ENCODE measurements at places on chromosomes 1 and 21.
A peak's percentile ranks its signal among the peaks of the same experiment; 100 is the strongest.

DNA sequence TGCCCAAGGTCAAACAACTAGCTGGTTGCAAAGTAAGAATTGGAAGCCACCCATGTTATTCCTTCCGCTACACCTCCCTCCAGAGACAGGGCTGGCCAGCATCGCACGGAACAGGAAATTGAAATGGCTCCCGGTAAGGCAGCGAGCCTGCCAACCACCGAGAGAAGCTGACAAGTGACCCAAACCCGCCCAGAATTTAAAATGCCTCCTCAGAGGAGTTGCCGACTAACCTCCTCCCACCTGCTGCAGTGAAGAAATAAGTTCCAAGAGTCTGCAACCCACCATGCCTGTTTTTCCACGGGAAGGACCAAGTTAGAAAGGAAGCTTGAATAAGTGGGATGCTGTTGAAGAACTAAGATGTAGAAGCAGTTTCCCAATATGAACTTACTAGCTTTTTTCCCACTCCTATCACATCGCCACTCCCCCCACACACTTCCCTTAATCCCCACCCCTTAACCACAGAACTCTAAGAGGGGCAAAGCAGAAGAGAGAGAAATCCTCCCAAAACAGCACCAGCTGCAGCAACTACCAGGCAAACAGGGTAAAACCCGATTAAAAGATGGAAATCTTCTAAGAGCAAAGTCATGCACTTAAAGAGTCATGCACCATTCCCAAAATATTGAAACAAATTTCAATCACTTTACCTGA is 78.6 kb downstream of the TIAM1 start:
- DNase-seq, result no peak

- no peak for DNase-seq
Measured at GRCh38 chr21:41733951-41734689, 32.7 kb downstream of the RIPK4 start.

GRCh38 chr1:62625415-62625814 is 28.1 kb downstream of the ANGPTL3 start:
- DNase-seq, result no peak

- DNase-seq, result no peak
Measured at GRCh38 chr1:169129109-169129784, 22.8 kb downstream of the ATP1B1 start.

- DNase-seq, result no peak
Measured at GRCh38 chr21:43667191-43667904, 8.0 kb downstream of the RRP1B start.

GRCh38 chr21:32916522-32917099 is 109.1 kb upstream of the OLIG2 start:
- DNase-seq, result no peak

DNA sequence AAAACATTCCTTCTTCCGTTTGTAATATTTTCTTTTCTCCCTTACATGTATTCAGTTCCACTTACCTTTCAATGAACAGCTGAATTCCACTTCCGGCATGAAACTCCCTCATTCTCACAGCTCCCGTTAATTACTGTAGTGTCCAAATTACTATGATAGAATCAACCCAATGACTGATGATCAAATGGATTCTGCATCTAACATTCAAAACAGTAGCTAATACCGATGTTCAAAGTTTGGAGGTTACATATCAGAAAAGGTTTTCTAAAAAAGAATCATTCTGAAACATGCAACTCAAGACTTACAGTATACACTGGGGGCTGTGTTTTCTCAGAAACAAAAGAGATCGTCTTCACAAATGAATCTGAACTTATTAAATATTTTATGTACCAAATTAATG is 77.2 kb downstream of the PTPRC start:
- no peak for DNase-seq

GRCh38 chr1:220789532-220790147 is 2.9 kb downstream of the MTARC1 start:
- no peak for DNase-seq

DNA sequence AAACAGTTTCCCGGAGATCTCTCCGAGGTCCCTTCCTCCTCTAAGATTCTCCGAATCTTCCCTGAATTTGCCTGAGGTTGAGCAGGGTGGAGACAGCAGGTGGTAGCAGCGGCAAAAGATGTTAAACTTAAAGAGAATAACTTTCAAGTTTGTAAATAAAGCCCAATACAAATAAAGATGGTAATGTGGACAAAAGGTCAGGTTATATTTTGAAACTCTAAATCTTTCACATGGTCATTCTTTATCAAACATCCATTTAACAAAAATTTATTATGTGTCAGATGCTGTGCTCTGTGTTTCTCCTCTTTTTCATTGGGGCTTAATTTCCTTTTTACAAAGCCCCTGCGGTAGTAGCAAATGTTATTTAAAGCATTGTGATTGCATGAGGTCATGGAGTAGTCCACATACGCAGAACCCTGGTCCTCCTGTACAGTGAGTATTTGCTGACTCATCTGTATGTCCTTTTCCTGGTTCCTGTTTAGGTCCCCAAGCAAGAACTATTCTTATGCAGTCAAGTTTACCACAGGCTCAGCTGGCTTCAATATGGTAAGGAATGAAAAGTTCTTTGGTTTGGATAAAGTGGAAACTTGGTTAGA is 119.2 kb downstream of the ITSN1 start:
- DNase-seq, result no peak

DNA sequence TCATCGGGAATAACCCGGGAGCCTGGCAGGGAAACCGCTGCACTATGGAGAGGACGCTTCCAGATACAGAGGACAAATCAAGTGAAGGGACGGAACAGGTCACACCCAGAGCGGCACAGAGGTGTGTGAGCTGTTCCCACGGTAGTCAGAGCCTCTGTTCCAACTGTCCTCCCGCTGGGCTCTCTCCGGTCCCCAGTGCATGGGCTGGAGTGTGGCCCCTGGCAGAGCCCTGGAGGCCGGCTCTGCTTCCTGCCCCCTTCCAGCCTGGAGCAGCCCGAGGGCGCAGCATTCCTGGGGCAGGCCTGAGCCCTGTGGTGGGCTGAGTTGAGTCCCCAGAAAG is 11.9 kb upstream of the ZBTB21 start:
- DNase-seq, result no peak

DNA sequence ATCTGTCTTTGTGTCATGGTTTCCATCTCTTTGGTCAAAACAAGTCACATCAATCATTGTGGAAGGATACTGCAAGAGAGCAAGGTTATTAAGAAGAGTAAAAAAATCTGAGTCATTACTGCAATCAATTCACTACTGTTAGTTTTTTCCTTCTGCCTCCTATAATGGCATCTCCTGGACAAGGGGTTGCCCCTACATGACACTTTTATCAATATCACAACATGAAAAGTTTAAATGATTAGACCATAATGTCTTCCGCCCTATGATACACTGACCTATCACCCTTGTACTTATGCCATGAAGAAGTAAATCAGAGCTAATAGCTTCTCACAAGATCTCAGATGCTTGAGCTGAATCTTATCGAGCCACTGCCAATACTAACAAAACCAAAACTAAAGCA is 223.9 kb downstream of the KCNK2 start:
- DNase-seq, result no peak

DNA sequence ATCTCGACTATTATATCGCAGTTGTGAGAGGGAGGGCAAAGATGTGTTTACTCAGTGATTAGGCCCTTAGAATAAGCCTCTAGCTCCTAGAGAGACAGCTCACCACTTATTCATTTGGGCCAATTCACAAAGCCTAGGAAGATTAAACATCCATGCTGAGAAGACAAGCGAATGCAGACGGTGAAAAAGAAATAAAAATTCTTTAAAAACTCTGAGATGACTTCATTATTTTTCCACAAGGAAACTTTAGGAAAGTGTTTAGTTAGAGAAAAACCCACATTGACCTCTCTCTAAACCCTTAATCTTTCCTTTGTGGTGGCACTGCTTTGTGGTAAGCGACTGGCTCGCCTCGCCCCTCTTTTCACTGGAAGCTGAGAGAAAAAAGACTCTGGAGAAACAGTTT is 146.8 kb upstream of the DMRTA2 start:
- no peak for DNase-seq

GRCh38 chr1:21869620-21870121 is 57.6 kb downstream of the LDLRAD2 start:
- no peak for DNase-seq

DNA sequence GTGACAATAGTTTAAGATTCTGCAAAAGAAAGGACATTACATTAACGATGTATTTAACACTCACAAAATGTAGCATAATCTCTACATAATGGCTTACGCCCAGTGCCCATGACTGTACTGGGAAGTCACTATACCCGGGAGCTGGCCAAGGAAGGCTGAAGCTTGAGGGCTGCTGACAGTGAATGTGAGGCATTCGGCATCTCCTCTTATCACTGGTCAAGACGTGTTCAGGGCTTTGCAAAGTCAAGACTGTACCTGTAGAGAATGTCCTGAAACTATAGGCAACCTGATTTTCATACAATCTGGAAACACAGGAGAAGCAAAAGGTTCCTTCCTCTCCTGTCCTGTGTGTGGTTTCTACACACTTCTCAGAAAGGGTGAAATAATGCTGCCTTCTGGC is 12.7 kb upstream of the IFNGR2 start:
- DNase-seq, result no peak

DNA sequence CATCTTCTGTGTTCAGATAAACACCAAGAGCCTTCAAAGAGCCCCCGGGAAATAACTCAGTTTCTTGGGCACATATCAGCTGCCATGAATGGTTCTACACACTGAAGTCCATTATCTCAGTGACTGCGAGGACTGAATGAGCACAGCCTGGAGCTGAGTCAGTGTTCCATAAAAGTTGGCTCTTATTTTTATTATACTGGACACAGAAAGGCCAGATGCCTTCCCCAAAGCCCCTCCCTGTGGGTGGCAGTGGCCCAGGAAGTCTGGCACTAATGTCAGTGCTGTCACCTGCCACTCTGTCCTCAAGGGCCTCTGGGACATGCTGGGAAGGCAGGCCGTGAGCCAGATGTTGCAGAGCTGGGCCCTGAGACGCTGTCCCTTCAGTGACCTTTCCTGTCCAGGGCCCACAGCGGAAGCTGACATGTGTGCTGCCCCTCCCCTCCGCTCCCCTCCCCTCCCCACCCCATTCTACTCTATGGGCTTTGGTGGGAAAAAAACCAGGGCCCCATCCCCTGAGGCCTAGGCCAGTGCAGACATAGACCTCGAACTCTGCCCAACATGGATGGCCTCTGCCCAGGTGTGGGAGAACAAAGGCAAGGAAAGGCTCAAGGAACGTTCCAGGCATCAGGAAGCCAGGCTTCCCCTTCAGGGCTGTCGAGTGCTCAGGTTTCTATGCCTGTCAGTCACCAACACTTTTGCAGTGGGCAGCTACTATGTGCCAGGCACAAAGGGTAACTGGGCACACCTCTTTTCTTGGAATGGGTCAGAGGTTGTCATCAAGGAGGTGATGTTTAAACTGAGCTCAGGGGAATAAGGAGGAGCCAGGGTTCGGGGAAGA is 22.4 kb upstream of the NPPB start:
- DNase-seq, result no peak

DNA sequence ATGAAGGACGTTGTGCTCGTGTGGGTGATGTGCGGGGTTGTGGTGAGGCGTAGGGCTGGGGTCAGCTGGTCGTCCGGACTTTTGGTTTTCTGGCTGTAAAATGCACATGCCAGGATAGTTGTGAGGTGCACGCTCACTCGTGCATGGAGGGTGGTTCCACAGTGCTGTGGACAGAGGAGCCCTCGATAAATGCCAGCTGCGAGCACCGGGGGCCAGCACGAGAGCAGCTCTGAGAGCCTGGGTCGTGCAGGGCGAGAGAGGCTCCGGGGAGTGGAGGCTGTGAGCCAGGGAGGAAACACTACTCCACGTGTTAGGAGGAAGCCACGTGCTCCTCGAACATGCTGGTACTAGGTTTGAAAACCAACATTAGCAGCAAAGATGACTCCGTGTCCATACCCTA is 39.4 kb downstream of the COL18A1 start:
- DNase-seq, result no peak

- DNase-seq, result peak; percentile 55
Measured at GRCh38 chr1:203173566-203173965, 2.1 kb downstream of the MYBPH start.

DNA sequence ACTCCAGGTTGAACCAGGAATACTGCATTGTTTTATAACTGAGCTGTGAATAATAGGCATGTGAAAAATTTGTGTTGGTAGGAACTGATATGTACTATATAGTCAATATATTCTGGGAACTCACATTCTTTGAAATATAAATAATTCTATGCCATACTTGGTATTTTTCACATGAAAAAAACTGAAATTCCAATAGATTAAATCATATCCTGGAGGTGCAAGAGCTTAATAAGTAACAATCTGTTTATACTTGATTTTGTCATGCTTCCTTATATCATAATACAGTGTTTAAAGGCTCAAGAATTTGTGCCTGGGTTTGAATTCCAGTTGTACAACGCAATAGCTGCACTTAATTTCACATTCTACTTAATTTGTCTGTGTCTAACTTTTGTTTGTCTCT is 387.0 kb downstream of the USP25 start:
- DNase-seq, result no peak

DNA sequence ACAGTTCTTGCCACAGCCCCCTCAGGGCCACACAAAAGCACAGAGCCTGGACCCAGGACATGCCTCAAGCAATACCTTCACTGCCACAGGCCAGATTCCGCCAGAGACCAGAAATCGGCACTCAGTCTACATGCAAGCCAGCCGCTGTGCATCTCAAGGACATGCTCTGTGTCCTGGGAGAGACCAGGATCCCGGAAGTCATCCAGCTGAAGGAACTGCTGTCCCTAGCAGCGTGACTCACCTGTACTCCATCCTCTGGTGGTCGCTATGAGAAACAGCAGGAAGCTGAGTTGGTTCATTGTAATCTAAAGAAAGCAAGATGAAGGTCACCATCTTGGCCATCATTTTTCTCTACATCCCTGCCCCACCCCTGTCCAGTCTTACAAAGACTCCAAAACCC is 401 bp downstream of the ITLN1 start:
- DNase-seq, result no peak

DNA sequence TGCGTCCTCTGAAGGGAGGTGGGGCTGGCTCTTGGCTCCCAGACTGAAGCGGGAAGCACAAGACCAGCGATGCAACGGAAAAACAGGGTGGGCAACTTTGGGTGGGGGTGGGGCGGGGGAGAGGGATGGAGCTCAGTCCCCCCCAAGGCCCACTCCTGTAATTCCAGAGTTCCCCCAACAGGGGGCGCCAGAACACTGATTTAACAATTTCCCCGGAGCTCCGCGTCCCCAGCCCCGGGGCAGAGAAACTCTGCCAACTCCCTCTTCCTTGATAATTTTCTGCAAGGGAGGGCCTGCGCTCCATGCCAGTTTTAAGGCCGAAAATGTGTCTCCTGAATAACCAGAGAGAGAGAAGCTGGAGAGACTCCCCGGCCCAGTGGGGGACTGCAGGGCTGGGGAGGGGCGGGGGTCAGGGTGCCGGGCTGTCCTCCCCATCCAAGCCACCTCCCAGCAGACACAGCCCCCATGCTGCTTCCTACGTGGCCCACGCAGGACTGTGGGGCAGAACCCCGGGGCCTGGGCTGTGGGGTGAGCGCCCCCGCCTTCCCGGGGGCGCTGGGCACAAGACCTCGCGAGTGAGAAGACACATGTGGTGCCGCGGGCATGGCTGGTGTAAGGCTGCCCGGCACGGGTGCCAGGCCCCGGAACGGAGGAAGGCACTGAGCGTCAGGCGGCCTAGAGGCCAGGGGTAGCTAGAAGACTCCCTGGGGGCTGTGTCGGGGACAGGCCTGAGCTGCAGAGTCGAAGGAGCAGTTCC is 51.4 kb downstream of the KIF21B start:
- DNase-seq, result peak; percentile 82

GRCh38 chr1:192914696-192915095 is 105.9 kb downstream of the RGS2 start:
- no peak for DNase-seq

- no peak for DNase-seq
Measured at GRCh38 chr1:62395291-62395690, 41.6 kb upstream of the USP1 start.

- DNase-seq, result no peak
Measured at GRCh38 chr1:91687452-91687851, 186.8 kb downstream of the CDC7 start.

- no peak for DNase-seq
Measured at GRCh38 chr1:117629625-117630422, 24.0 kb downstream of the TENT5C start.

Data from GM12891 (cell line).